Activated naive CD4-positive, alpha-beta T cell treated with anti-CD3 and anti-CD28 coated beads for 36 hours (primary cell): ENCODE measurements at places on chromosomes 5 and 9.

DNA sequence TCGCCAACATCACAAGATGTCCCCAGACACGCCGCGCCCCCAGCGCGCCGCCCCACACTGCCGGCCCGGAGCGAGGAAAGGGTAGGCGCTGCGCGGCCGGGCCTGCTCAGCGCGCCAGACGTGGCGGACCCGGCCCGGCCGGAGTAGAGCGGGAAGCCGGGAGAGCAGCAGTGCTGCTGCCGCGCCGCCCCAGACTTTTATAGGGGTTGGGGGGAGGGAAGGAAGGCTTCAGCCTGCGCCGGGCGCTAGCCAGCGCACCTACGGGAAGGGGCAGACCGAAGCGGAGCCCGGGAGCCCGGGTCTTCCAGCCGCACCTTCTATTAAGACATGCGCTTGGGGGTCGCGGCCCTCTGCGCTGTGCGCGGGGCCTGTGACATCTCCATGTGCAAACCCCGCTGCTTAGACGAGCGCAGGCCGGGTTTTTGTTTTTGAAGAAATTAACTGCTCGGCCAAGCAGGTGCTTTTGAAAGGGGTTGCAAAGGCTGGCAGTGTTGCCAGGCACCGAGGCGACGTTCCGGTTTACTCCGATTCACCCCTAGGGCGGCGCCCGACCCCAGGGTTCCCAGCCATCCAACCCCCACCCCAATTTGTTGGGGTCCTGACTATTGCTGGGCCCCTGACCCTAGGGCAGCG is 353 bp upstream of the PAX5 start:
- peak; percentile 50 for DNase-seq

DNA sequence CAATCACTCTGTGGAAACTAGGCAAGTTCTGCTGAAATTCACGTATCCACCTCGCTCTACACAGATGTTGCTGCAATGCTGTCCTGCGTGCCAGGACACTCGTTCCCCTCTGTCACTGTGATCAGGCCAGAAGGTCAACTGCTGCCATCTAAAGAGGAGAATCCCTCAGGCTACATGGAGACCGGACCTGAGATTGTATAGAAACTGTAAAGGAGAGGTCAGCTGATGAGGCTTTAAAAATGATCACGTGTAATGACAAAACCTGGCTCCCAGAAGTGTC is 80.1 kb downstream of the PRRT1B start:
- DNase-seq, result no peak

GRCh38 chr9:7028591-7028990 is 270.8 kb downstream of the KDM4C start:
- DNase-seq, result no peak

DNA sequence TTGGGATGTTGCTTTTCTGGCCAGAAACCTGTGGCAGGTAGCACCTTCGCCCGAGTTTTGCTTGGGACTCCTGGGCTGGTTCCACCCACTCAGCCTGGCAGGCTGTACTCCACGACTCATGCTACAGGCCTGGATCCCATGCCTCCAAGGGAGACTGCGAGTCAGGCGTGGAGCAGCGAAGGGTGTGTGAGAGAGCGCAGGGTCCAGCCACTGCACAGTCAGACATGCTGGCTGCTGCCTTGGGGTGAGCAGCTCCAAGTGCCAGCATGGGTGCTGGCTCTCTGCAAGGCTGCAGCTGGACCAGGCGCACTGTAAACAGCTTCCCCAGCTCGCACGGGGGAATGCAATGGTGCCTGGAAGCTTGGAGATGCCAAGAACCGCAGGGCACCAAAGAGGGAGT is 249.6 kb upstream of the EDIL3 start:
- no peak for DNase-seq

DNA sequence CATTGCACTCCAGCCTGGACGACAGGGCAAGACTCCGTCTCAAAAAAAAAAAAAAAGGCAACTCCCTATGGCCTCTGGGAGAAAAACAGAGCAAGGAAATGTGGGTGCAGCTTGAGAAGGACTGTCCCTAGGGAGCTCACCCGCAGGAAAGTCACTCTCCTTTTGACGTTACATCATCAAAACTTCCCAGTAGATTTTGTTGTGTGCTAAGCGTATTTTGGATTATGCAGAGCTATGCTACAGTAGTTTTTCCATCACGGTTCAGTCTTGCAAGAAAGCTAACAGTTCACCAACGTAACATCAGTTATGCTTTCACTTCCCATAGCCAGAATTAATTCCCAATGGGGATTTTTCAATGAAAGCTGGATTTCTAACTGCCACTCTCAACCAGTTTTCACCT is 138.8 kb downstream of the HSD17B3 start:
- no peak for DNase-seq

DNA sequence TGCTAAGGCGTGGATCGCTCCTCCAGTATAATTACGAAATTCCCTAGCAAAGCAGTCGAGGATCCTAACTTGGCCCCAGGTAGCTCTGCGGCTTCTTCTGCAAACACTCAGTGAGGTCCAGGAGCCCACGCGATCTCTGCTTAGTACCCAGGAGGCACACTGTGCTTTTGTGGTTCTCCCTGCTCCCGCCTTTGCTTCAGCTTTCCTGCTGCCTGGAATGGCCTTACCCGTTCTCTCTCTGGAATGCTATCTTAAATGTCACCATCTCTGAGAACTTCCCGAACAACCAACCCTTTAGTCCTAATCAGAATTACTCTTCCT is 639 bp downstream of the INVS start:
- peak; percentile 21 for DNase-seq

- DNase-seq, result no peak
Observed at GRCh38 chr9:125505988-125506438, 201.0 kb downstream of the MAPKAP1 start.

GRCh38 chr9:98867429-98868168 is 60.1 kb downstream of the GALNT12 start:
- no peak for DNase-seq

DNA sequence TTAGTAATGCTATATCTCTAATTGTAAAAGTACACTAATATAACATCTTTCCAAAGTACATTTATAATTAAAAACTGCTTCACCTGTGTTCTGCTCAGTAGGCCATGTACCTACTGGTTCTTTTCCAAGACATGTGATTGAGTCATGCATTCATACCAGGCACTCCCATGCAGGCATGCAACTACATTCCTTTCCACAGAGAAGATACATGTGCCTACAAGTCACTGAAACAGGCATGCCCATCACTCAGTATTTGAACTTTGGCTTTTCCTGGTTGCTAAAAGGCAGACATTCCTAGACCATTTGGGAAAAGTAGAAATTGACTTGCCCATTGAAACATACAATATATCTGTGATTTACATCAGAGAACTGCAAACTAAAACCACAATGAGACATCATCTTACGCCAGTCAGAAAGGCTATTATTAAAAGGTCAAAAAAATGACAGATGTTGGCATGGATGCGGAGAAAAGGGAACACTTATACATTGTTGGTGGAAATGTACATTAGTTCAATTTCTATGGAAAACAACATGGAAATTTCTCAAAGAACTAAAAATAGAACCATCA is 148.3 kb upstream of the MOCS2 start:
- DNase-seq, result no peak

GRCh38 chr5:17359451-17360011 is 138.5 kb upstream of the TAF11L2 start:
- DNase-seq, result no peak

DNA sequence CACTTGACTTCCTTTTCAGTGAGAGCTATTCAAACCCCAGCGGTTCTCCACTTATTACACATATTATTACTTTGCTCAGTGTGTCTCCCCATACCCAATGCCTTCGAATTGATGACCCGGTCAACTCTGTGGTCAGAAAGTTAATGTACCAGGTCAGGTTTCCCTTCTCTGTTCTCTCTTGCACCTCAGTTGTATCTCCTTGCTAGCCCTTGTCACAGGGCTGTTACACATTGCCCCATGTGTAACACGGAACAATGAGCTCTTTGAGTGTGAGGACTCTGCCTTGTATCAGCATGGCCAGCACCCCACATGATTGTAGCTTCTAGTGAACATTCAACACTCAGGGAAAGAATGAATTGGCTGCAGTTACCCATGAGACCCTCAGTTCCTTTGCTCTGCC is 73.6 kb downstream of the DOCK2 start:
- DNase-seq, result no peak

- DNase-seq, result no peak
Observed at GRCh38 chr9:126307322-126308061, 19.1 kb upstream of the MVB12B start.

DNA sequence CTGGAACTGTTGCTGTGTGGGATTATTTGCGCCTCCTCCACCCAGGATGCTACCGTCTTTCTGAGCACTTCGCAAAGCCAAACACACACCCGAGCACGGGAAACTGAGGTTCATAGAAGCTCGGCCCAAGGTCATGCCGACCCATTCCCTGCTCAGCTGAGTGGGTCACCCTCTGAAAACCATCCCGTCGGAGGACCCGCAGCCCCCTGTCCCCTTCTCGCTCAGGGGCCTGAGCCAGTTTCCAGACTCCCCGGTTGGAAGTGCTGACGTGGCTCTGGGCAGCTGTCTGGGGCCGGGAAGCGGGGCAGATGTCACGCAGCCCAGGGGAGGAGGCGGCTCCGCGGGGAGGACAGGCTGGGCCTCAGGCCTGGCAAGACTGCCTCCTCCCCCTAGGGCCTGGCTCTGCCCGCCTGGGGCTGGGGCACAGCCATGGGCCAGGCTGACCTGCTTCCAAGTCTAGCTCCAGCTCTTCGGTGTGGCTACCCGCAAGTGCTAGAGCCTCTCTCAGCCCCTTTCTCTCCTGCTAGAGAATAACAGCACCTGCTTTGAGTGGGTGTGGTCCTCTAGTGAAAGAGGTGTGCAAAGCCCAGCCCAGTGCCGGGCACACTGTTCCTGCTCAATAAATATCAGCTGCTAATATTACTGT is 9.9 kb upstream of the CXXC5 start:
- no peak for DNase-seq

DNA sequence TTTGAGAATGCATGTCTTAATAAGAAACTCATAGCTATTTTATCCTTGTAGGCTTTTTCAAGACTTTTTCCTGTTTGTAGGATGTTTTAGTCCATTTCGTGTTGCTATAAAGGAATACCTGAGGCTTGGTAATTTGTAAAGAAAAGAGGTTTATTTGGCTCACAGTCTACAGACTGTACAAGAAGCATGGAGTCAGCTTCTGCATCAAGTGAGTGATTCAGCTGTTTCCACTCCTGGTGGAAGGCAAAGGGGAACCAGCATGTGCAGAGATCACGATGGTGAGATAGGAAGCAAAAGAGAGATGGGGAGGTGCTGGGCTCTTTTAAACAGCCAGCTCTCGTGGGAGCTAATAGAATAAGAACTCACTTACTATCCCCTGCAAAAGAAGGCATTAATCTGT is 177.3 kb downstream of the ALDH1A1 start:
- DNase-seq, result no peak

GRCh38 chr5:175394601-175395000 is 49.4 kb downstream of the DRD1 start:
- no peak for DNase-seq

DNA sequence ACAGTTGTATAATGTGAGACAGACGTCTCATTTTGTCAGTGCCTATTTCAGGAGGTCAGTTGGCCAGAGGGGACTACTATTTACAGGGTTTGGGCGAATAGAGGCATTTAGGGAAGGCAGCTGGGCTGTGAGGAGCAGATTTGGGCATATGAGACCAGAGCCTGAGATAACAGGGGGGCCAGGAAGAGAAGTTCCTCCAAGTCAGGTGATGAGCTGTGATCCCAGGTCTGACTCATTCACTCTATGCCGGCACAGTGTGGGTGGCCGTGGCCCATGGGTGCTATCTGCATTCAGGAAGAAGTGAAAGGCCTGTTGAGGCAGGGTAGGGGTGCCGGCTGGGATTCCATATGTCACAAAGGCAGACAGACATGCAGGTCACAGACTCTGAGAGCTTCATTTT is 142.8 kb downstream of the PDZD2 start:
- no peak for DNase-seq

DNA sequence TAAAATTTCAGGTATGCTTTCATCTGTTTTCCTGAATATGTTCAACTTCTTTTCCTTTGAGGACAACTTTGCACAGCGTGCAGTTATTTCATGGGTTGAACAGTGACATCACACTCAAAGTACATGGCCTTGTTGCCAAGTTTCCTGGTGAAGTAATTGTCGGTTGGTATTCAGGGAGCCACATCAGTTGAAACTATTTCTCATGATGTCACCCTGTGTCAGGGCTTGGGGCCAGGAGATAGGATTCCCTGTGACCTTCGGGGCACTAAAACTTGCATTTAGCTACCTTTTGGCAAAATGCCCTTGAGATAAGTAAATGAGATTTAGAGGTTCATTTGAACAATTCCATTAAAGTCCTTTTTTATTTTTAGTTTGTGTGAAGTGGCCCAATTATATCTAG is 383.9 kb downstream of the SH3GL2 start:
- no peak for DNase-seq

- DNase-seq, result no peak
Observed at GRCh38 chr9:6785682-6786081, 27.9 kb downstream of the KDM4C start.

- no peak for DNase-seq
Observed at GRCh38 chr9:15221746-15222145, 85.3 kb downstream of the TTC39B start.

DNA sequence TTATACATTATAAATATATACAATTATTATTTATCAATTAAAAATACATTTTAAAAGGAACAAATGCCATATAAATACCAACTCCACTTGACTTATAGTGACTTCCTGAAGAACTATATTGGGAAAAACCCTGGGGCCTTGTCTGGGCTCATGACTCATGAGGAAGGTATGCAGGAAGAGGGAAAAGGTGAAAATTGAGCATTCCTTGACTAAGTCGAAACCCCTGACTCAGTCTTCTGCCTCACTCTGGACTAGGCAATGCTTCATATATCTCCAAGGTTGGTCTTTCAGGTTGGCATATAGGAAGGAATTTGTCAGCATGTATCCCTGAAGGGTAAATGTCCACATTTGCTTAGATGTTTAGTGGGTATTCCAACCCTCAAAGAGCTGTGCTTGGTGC is 78.5 kb downstream of the SH3TC2 start:
- DNase-seq, result no peak

GRCh38 chr5:169599451-169599850 is 15.9 kb downstream of the SPDL1 start:
- no peak for DNase-seq

- no peak for DNase-seq
Observed at GRCh38 chr9:129377931-129378661, 200.0 kb upstream of the IER5L start.

GRCh38 chr9:93091453-93092081 is 4.5 kb upstream of the CARD19 start:
- DNase-seq, result peak; percentile 92

GRCh38 chr5:78855026-78855425 is 130.1 kb downstream of the ARSB start:
- DNase-seq, result no peak

GRCh38 chr5:143401227-143402016 is 2.1 kb downstream of the NR3C1 start:
- no peak for DNase-seq

DNA sequence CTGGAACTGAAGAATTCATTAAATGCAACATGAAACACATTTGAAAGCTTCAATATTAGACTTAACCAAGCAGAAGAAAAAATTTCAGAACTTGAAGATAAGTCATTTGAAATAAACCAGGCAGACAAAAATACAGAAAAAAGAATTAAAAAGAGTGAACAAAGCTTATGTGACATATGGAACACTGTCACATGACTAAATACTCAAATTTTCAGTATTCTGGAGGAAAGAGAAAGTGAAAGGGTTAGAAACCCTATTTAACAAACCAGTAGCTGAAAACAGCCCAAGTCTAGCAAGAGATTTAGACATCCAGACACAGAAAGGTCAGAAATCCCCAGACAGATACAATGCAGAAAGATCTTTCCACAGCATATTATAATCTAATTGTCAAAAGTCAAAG is 37.1 kb upstream of the SH3TC2 start:
- no peak for DNase-seq
